ENCODE measurements at places on chromosomes 2 and 18. TPM values are rescaled to one million over a fixed set of nuclear protein-coding genes. Genes with fewer than 3 reads are reported as not detected.

Gene SLC16A14
- 2.3 TPM for total RNA-seq

Gene TAF1B
- 41.7 TPM for total RNA-seq

Gene NLRC4
- total RNA-seq = not detected

Gene SERPINB12
- total RNA-seq = not detected

Gene CXCR1
- total RNA-seq = not detected

Gene SIX2
- total RNA-seq = 41.8 TPM

Gene LBX2
- total RNA-seq = 2.2 TPM

Gene GPR75
- 4.5 TPM for total RNA-seq

Gene PLGLB1
- total RNA-seq = 2.2 TPM

Gene PLCD4
- 14.2 TPM for total RNA-seq

Gene NYAP2
- not detected for total RNA-seq

Gene TUBA4B
- not detected for total RNA-seq

Gene VPS54
- total RNA-seq = 28.7 TPM

Gene BOLA3
- 24.2 TPM for total RNA-seq

Gene M1AP
- total RNA-seq = 0.43 TPM

Gene PMAIP1
- 11.3 TPM for total RNA-seq

Gene NDUFV2
- 131 TPM for total RNA-seq

Gene TBR1
- under 0.01 TPM for total RNA-seq

Gene MARCHF4
- total RNA-seq = 0.52 TPM

Gene SGPP2
- not detected for total RNA-seq

Gene IL18R1
- 4.2 TPM for total RNA-seq

Gene HJURP
- 18.8 TPM for total RNA-seq

Gene CARF
- 15.5 TPM for total RNA-seq

Gene TNFRSF11A
- under 0.01 TPM for total RNA-seq

Gene ALLC
- total RNA-seq = not detected

Gene RASGRP3
- 0.39 TPM for total RNA-seq

Gene RNF138
- total RNA-seq = 25.9 TPM

Gene ARHGEF33
- 1.2 TPM for total RNA-seq

Gene ZCCHC2
- 6.7 TPM for total RNA-seq

Gene SKOR2
- total RNA-seq = not detected

Gene SERPINB13
- total RNA-seq = not detected

Gene INHA
- 0.26 TPM for total RNA-seq

Gene UGT1A8
- not detected for total RNA-seq

Gene OTOF
- 0.13 TPM for total RNA-seq

Gene C1GALT1C1L
- 1.8 TPM for total RNA-seq

Gene SEMA4C
- total RNA-seq = 17.2 TPM

Gene IAH1
- 71.2 TPM for total RNA-seq

Gene ECEL1
- total RNA-seq = not detected

Gene RAX
- not detected for total RNA-seq

Gene LRRC30
- total RNA-seq = not detected

Gene ALK
- total RNA-seq = not detected

Gene AGXT
- not detected for total RNA-seq

Gene EVA1A
- 19.1 TPM for total RNA-seq

Gene FOXD4L1
- total RNA-seq = 0.11 TPM

Gene MALT1
- total RNA-seq = 43.1 TPM

Gene TFPI
- 126 TPM for total RNA-seq

Gene REEP1
- 0.52 TPM for total RNA-seq

Gene MAL
- not detected for total RNA-seq
